ENCODE measurements at places on chromosomes 11 and 22.
A peak's percentile ranks its signal among the peaks of the same experiment; 100 is the strongest.

- peak; percentile 69 for DNase-seq
These were observed 3.1 kb downstream of the CERK start for GRCh38 chr22:46734830-46735453.

GRCh38 chr11:116193321-116194131, 579.3 kb downstream of the BUD13 start:
- no peak for DNase-seq

- no peak for DNase-seq
These were observed 8.6 kb downstream of the INPPL1 start for GRCh38 chr11:72233056-72233772.

DNA sequence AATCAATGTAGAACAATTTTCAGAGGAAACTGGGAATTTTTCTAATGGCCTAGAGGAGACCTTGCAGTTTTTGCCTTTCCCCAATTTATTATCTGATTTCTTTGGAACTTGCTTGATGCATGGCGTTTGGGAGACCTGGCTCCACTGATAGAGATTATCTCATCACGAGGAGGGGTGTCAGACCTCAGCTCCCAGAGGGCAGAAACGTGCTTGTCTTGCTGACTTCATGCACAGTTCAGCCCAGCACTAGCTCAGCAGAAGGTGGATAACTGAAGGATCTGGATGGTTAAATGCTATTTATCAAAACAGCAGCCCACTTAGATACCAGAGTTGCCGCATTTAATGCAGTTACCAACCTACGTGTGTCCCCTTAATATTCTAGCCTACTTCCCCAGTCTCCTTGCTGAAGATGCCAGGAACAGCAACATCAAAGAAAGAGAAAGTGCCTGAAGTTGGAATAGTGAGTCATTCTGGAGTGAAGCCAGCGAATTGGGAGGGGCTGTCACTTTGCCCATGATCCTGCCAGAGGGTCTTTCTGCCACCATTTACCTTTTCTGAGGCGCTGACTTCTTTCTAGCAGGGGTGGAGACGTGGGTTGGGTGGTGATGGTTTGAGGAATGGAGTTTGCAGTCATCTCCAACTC, 133.5 kb upstream of the CADM1 start:
- no peak for DNase-seq

DNA sequence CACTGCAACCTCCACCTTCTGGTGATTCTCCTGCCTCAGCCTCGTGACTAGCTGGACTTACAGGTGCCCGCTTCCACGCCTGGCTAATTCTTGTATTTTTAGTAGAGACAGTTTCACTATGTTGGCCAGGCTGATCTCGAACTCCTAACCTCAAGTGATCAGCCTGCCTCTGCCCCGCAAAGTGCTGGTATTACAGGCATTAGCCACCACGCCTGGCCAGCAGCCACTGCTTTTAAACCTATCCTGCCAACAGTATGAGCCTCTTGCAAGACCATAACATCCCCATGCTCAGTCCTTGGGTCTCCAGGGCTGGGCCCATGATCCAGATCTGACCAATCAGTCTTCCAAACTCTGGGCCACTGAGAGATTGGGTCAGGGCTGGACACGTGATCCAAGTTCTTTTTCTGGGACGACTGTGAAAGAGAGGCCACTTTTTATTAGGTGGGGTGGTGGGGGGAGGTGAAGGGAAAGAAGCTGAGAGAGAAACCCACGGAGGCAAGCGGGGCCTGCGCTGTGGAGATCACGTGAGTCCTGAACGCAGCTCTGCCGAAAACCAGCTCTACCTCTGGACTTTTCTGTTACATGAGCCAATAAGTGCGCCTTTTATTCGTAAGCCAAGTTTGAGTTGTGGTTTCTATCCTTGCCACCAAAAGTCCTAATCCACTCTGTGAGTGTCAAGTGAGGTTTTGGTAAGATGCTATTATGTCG, 17.9 kb downstream of the ASPHD2 start:
- no peak for DNase-seq

DNA sequence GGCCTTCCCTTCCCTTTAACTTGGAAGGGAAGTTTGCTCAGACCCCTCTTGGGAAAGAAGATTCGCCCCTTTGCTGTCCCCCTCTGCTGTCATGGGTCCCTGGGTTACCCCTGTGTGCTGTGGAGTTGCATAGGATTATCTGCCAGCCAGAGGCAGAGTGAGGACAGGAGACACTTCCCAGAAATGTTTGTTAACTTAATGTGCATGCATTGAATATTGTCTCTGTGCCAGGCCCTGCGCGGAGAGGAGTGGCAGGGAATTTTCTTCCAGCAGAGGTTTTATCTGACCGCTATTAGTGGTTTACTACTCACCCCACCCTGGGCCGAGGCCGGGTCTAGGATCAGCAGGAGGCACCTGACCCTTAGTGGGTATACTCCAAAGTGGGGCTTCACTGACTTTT, 894.8 kb downstream of the TBC1D22A start:
- no peak for DNase-seq

- DNase-seq: no peak
These were observed 18.1 kb upstream of the LINC01488 start for GRCh38 chr11:69463181-69463994.

DNA sequence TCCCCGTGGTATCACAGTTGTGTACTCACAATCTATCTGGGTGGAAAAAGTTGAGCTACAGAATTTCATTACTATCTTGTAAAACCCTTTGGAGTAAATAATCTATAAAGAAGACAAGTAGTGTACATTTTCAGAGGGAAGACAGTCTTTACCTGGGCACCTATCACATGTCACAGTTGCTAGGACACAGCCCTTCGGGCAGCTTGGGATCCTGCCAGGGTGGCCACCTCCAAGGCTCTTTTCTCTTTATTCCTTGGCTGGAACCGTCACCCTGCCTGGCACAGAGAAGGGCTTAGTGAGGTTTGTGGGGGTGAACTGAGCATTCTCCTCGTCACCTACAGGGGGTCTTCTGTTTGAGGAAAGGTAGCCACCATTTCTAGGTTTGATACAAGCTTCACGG, 23.6 kb downstream of the LRRC74B start:
- DNase-seq: no peak

GRCh38 chr11:88231894-88232482, 56.7 kb upstream of the RAB38 start:
- peak; percentile 11 for DNase-seq

- no peak for DNase-seq
These were observed 92.1 kb downstream of the BCR start for GRCh38 chr22:23272371-23272770.

- no peak for DNase-seq
These were observed 528 bp downstream of the FAT3 start for GRCh38 chr11:92225125-92225567.

Data from CMK (cell line).